Activated T-helper 1 cell treated with anti-CD3 and anti-CD28 coated beads, Interleukin-12 subunit alpha, Interleukin-12 subunit beta, Interleukin-2, Interleukin-4 antibody, amounts not matched to agents 30 ng/mL and 10 ng/mL and 1 ng/mL, durations not matched to agents 14 hours and 24 hours and 36 hours (primary cell): ENCODE measurements at places on chromosomes 6 and 20.

GRCh38 chr6:4809999-4810918, 34.1 kb downstream of the CDYL start:
- DNase-seq: no peak

DNA sequence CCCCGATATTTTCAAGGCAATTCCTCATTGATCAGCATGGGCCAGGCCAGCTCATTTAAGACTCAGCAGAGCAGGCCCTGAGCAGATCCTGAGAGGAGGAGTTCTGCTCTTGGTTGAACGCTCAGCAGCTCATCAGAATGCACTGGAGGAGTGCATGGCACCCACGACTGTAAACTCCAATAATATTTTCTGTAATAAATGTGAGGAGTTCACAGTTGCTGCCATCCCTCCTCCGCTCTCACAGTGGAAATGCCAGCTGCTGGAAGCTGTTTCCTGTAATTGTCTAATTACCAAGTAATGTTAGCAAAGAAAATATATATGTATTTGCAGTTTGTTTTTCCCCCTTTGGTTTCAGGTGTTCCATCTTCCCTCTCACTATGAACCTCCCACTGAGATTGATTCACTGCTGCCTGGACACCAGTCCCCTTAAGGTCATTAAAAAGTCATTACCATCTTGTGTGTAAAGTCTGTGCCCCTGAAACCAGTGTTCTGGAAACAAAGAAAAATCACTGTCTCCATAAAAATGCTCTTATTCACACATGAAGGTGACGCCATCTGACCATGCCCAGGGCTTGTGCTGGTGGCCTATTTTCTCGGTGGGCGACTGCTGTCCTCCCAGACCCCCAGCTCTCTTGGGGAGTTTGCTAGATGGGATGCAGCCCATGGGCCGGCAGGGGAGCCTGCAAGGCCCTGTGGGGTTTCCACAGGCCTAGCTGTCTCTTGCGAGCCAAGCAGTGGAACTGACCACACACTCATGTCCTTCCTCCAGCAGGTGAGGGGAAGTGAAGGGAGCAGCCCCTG, 374.2 kb downstream of the ZFAND3 start:
- DNase-seq: no peak

GRCh38 chr6:13810688-13811446, 3.5 kb downstream of the MCUR1 start:
- no peak for DNase-seq

DNA sequence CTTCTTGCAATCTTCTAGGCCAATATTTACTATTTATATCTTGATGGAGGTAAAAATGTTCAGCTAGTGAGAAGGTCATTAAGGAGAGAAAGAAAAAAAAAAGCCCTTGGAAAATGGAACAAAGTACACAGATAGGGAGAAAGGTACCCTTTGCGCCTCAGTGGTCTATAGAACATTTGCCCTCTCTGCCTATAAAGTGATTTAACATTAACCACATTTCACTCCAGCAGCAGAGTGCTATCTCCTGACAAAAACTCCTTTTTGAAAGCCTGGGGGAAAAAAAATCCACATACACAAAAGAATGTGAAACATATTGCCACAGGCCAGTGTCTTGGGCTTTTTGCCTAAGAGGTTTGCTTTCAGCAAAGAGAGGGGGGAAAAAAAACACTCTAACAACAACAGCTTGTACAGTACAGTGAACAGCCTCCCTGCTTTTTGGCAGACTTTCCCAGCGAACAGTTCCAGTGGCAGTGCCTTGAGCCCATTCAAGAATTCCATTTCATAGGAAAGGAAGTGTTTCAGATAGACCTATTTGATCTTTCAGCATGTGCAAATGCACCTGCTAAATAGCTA, 695 bp downstream of the ARHGAP18 start:
- no peak for DNase-seq

- no peak for DNase-seq
Measured at GRCh38 chr20:36434383-36434782, 106.9 kb upstream of the MYL9 start.

DNA sequence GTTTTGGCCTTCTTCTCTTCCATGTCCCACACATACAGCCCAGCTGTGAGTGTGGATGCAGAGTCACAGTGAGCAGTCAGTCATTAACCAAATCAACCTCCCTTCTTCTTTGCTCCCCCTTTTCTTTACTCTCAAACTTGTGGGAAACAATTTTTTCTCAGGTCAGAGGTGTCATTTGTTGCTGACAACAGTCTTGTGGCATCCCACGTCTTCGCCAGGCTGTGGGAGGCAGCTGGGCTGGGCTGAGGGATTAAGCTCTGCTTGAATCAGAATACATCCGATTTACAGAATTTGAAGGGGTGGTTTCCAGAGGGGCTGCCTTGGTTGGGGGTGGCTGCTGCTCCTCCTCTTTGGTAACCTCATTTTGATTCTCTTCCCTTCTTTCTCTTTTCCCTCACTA, 40.5 kb downstream of the SCGN start:
- no peak for DNase-seq

- DNase-seq: no peak
Measured at GRCh38 chr6:3770023-3770720, 18.7 kb upstream of the PXDC1 start.

DNA sequence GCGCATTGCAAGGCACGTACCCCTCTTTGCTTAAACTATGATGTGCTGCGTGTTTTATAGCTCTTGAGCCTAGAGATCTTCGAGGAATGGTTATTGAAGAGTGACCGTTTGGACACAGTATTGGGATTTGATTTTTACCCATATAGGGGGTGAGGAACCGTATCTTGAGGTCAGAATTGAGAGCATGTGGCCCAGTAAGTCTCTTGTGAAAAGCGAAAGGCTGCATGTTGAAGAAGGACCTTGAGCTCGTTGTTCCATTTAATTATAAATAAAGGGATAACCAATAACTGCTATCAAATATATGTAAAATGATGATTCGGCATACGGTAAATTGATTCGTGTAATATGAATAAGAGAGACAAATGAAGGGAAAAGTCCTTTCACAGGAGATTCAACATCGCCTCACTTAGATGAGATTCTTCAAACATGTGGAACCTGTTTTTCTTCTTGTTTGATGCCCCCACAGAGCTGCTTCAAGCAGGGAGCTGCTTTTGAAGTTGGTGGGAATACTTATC, 66.6 kb downstream of the AKAP12 start:
- no peak for DNase-seq

GRCh38 chr6:89385846-89386245, 26.2 kb downstream of the RRAGD start:
- DNase-seq: no peak

- DNase-seq: no peak
Measured at GRCh38 chr6:135086414-135086764, 31.8 kb upstream of the HBS1L start.

DNA sequence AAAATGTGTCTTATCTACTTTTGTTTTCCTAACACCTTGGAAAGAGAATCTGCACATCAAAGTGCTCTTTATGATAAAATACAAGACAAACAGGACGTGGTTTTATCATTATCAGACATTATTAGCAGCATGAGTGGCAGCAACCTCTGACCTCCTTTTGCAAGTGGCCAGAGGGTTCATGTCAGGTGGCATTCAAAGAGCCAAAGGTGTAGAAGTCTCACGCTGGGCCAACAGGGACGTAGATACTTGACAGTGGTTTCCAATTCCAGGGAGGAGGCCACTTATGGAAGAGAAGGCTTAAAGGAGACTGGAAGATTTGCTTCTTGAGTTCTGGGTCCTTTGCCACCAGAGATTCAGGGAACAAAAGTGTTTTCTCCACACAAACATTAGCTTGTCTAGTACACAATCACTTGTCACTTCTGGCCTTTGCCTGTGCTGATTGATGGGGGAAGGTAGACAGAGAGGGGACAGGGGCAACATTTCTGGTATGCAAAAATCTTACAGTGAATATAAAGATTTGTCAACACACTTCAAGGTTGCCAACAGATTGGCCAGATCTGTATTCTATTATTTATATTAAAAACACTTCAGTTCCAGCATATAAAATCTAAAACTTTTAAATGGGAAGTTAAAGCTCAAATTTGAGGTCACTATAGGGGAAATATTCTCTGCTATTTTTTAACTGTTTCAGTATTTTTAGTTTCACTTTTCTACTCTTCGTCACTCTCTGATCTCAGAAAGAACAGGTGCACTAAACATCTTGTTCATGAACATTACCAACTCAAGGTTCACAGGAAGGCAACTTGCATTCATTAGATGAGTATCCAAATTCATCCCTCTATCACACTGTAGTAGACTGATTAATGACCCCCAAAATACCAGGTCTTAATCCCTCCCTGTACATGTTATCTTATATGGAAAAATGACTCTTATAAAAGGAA, 52.1 kb upstream of the FBXO30 start:
- DNase-seq: no peak

- no peak for DNase-seq
Measured at GRCh38 chr6:155854787-155855186, 399.1 kb upstream of the NOX3 start.

DNA sequence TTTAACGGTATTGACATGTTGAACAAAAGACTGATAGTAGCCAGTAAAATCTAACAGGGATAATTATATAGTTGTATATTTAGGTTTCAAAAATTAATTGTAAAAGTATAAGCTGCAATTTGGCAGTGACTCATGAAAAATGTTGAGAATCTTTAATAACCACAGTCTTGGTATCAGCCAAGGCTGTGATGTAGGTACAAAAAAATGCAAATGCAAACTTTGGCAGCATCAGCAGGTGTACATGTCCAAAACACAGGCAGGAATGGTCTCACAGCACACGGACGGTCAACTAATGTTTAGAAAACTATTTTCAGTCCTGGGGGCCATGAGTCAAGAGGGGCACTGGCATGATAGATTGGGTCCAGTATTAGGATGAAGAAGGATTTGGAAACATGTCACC, 58.5 kb upstream of the BEND3 start:
- no peak for DNase-seq
